ENCODE measurements at places on chromosomes 13 and 19.

DNA sequence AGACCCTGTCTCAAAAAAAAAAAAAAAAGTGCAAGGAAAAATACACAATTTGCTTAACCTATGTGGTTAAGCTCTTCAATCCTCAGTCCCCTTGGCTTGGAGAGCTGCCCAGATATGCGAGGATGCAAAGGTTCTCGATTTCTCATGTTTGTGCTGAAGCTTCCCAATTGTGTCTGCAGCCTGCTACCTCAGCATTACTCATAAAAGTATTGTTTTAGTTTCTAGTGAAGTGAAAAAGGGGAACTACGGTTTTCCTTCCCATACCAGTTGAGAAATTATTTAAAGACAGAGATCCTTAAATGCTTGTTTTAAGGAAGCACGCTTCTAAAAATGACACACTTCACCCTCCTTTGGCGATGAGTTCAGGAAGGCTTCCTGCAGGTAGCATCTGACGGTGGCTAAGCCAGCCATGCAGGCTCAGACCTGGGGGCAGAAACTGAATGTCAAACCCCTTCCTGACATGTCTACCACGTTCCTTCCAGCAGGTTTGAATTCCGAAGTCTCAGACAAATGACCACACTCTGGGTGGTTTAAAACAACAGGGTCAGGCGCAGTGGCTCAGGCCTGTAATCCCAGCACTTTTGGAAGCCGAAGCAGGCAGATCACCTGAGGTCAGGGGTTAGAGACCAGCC, 47.9 kb downstream of the RUBCNL start:
- DNase-seq, result peak; percentile 87

DNA sequence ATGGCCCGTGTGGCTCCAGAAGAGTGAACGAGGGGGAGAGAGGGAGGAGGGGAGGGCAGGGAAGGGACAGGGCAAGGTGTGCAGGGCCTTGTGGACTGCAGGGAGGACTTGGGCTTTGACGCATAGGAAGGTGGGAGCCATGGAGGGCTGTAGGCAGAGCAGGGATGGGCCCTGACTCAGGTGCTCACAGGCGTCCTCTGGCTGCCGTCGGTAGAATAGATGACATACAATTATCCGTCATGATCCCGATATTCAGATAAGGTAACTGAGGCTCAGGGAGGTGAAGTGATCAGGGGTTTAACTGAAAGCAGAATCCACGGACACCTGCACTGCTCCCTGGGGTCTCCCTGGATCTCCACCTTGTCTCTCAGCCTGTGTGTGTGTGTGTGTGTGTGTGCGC, 3.4 kb downstream of the C3 start:
- no peak for DNase-seq

- no peak for DNase-seq
Observed at GRCh38 chr19:5554828-5555227, 12.9 kb downstream of the TINCR start.

GRCh38 chr19:55452749-55453346, 8.6 kb downstream of the ISOC2 start:
- peak; percentile 75 for DNase-seq

- no peak for DNase-seq
Observed at GRCh38 chr19:35027009-35027408, 3.3 kb upstream of the SCN1B start.

- DNase-seq, result no peak
Observed at GRCh38 chr13:89181041-89181440, 1509.9 kb downstream of the SLITRK5 start.

- peak; percentile 3 for DNase-seq
Observed at GRCh38 chr13:59834801-59835200, 328.9 kb downstream of the DIAPH3 start.

DNA sequence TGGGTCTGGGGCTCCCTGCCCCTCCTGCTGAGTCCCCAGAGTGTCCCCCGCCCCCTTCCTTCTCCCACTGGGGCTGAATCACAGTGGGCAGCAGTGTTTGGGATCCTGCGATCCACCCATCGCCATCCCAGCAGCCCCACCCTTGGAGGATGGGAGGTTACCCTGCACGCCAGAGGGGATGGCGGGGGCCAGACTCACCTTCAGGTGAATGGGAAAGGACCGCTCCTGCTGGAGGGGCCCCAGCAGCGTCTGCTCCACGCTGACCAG, 569 bp downstream of the DLEU7 start:
- no peak for DNase-seq

GRCh38 chr19:37864501-37864900, 41.9 kb downstream of the WDR87 start:
- DNase-seq, result no peak

GRCh38 chr13:52454459-52454819, 839 bp upstream of the CKAP2 start:
- no peak for DNase-seq

- DNase-seq, result peak; percentile 63
Observed at GRCh38 chr13:95536632-95537241, 15.8 kb upstream of the CLDN10 start.

DNA sequence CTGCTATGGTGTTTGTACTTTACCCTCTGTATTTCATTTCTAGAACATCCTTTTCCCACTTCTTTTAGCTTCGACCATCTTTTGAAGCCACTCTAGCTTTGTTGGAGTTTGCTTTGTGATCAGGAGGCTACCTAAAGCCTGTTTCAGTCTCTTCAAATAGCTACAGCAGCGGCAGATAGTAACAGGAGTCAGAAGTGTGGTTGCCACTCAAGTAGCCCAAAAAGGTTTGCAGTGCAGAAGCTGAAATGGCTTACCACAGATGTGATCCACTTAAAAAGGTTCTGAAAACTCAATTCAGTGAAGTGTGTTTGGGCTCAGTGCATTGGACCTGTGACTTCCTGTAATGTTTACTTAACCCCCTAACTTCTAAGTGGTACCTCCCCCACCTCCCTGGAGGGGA, 26.2 kb downstream of the WASF3 start:
- no peak for DNase-seq

DNA sequence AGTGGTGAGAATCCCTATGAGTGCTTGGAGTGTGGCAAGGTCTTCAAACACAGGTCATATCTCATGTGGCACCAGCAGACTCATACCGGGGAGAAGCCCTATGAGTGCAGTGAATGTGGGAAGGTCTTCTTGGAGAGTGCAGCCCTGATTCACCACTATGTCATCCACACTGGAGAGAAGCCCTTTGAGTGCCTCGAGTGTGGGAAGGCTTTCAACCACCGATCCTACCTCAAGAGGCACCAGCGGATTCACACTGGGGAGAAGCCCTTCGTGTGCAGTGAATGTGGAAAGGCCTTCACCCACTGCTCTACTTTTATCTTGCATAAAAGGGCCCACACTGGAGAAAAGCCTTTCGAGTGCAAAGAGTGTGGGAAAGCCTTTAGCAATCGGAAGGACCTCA, 18.7 kb upstream of the AURKC start:
- DNase-seq, result no peak

- peak; percentile 22 for DNase-seq
Observed at GRCh38 chr13:28411831-28412353, 83.0 kb downstream of the FLT1 start.

DNA sequence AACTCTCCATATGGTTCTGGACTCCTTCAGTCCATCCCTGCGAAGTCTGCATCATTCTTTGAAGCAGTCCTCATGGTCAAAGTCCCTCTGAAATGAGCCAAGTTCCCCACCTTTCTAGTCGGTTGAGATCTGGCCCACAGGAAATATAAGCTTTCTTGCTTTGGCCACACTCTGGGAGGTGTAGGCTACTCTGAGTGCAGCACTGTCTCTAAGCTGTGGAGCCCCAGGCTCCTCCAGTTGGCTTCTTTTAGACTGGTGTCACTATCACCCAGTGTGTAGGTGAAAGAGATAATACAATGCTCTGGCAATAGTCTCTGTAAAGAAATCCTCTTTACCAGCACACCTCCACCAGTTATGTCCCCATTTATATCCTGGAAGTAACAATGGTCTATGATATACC, 486.5 kb upstream of the KLF12 start:
- no peak for DNase-seq

- no peak for DNase-seq
Observed at GRCh38 chr19:39943586-39943985, 9.2 kb upstream of the FCGBP start.

- peak; percentile 77 for DNase-seq
Observed at GRCh38 chr13:26502826-26503225, 54.7 kb upstream of the WASF3 start.

- no peak for DNase-seq
Observed at GRCh38 chr19:30419568-30420180, 47.5 kb downstream of the ZNF536 start.

GRCh38 chr13:74132776-74133656, 1.2 kb downstream of the KLF12 start:
- DNase-seq, result peak; percentile 62

DNA sequence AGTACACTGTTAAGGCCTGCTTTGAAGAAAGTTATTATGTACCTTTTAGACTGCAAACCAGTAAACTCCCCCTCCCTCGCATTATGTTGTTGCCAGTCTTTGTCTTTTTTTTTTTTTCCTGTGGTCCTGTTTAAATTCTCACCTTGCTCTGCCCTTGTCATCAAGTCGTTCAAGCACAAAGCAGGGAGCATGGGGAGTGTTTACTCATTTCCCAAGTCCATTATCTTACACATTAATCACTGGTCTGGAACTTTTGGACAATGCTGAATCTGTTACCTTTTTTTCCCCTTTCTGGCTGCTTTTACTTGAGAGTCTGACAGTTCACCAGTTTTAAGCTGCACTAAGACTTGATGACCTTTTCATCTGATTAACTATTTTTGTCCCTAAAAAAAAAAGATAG, 108.2 kb downstream of the DACH1 start:
- DNase-seq, result peak; percentile 6

DNA sequence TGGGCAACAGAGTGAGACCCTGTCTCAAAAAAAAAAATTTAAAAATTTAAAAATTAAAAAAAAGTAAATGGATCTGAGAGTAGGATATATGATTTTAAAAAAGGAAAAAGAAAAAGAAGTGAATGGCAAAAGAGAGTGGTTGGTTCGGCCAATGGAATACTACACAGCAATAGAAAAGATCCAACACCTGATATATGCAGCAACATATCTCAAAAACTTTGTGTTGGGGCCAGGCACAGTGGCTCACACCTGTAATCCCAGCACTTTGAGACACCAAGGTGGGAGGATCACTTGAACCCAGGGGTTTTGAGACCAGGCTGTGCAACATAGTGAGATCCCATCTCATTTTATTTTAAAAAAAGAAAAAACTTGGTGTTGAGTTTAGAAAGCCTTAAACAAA, 1.4 kb upstream of the LYPD3 start:
- DNase-seq, result no peak

GRCh38 chr19:17623224-17623935, 64.8 kb downstream of the UNC13A start:
- DNase-seq, result no peak

DNA sequence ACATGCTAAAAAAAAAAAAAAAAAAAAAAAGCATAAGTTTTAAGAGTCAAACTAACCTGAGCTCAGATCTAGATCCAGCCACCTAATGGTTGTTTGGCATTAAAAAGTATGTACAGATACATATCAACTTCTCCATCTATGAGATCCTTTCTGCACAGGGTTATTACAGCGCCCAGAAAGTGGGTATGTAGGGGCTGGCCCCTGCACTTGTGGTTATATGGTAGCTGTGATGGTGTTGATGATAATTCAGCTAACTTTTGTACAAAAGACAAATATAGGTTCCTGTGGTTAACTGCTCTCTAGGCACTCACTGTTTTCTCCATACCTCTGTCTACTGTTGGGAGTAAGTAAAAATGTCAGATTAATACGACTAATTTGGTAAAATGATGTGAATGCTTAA, 81.7 kb downstream of the TNFRSF19 start:
- no peak for DNase-seq

- DNase-seq, result no peak
Observed at GRCh38 chr19:41422456-41422855, 4.7 kb downstream of the B3GNT8 start.

DNA sequence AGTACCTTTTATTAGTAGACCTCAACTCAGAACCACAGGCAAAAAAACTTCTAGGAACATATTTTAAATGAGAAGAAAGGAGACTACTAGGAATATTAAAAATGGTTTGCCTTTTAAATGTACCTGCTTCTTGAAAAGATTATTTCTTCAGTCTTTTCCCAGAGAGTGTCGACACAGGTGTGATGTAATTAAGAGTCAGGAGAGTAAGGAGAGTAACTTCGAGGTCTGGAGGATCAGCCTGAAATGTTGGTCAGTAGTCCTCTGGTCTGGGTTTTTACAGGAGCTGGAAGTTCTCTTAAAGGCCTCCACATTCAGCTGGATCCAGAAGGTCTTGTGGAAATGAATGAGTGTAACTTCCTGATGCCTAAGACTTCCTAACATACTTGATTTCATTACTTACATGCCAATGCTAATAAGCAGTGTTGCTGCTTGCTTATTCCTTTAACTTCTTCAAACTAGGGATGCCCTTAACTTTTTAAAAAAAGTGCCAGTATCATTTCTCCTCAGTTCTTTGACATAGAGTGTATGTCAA, at the start of gene KCTD4:
Gene KCTD4, minus strand, starts transcription at position 345 of the 532 bp plus-strand sequence. CDS start 6,478 bp downstream, outside the sequence.
- DNase-seq, result peak; percentile 36

GRCh38 chr13:22880741-22881720, 299.7 kb upstream of the SGCG start:
- DNase-seq, result no peak

DNA sequence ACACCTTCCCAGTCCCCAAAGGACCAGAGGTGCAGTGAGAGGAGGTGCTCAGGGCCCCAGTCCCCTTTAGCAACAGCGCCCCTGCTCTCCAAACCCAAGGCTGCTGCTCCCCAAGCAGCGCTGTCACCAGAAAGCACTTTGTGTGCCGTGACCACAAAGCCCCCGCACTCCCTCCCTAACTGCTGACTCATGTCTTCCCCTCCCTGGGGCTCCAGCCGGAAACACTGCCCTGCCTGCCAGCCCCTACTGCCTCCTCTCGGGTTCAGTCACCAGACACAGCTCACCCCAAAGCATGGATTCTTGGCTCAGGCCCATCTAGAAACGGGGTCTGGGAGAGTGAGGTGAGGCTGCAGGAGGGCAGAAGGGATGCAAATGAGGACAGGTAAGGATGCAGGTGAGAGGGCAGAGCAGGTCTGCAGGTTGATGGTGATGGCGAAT, 4.9 kb upstream of the TNFSF14 start:
- DNase-seq, result peak; percentile 74

DNA sequence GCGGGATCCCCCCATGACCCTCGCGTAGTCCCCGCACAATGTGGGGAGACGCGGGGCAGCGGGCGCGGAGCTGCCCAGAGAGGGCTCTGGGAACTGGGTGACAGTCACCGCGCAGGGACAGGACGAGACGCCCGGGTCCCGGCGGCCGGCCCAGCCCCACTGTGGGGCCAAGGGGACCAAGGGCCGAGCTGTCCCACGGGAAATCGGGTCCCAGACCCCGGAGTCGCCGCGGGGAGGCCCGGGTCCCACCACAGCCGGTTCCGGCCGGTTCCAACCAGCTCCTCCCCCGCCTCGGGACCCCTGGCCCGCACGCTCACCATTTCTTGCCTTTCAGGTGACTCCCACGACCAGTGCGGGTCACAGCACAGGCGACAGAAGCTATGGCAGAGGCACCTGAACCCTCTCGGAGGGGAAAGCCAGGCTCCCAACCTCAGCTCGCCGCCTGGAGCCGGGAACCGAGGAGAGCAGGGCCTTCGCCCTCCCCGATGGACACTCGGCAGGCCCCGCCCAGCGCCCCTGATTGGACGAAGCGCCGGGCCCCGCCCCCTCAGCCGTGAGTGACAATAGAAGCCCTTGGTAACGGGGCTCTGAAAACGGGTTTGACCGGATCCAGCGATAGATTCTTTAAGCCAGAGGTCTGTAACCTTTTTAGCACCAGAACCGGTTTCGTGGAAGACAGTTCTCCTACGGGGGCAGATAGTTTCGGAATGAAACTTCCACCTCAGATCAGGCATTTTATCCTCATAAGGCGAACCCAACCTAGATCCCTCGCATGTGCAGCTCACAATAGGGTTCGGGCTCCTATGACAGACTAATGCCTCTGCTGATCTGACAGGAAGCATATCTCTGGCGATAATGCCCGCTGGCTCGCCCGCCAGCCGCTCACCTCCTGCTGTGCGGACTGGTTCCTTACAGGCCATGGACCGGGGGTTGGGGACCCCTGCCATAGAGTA, at the start of gene ZNF433:
Gene ZNF433, minus strand, starts transcription at position 460 of the 953 bp plus-strand sequence. Its CDS starts 140 bp downstream, at position 320.
- DNase-seq, result peak; percentile 82

All from fibroblast of pulmonary artery (primary cell).